ENCODE measurements at places on chromosomes 1 and 21. TPM values are rescaled to one million over a fixed set of nuclear protein-coding genes. Genes with fewer than 3 reads are reported as not detected.

PRAMEF8 gene
- total RNA-seq, result not detected

TMEM61 gene
- total RNA-seq, result 0.26 TPM

FAM72C gene
- total RNA-seq, result 0.72 TPM

SIKE1 gene
- total RNA-seq, result 41.0 TPM

MTARC2 gene
- 10.0 TPM for total RNA-seq

SPRR5 gene
- total RNA-seq, result not detected

SNX7 gene
- 42.8 TPM for total RNA-seq

USH2A gene
- total RNA-seq, result not detected

NFASC gene
- total RNA-seq, result 1.2 TPM

BCAR3 gene
- total RNA-seq, result 8.7 TPM

TSPAN2 gene
- total RNA-seq, result 2.3 TPM

CFAP141 gene
- total RNA-seq, result not detected

KCNK1 gene
- total RNA-seq, result 2.2 TPM

FYB2 gene
- total RNA-seq, result not detected

NBPF4 gene
- not detected for total RNA-seq

DHRS3 gene
- 46.6 TPM for total RNA-seq

A3GALT2 gene
- total RNA-seq, result 1.0 TPM

PRDM16 gene
- 0.65 TPM for total RNA-seq

LCE2C gene
- total RNA-seq, result not detected

MYBPH gene
- 8.5 TPM for total RNA-seq

LMO4 gene
- total RNA-seq, result 66.5 TPM

AGTRAP gene
- total RNA-seq, result 69.1 TPM

All from epithelial cell of alveolus of lung (primary cell).